ENCODE measurements at places on chromosomes 7 and 10. TPM values are rescaled to one million over a fixed set of nuclear protein-coding genes. Genes with fewer than 3 reads are reported as not detected.

GRCh38 chr10:88017781-88018180, 154.4 kb downstream of the PTEN start:
- DNase-seq: no peak

ZNF394 gene
- total RNA-seq: 39.8 TPM

CNNM1 gene
- 1.1 TPM for total RNA-seq

GRCh38 chr10:92239600-92240288, 51.1 kb downstream of the CPEB3 start:
- DNase-seq: peak; percentile 49

DNA sequence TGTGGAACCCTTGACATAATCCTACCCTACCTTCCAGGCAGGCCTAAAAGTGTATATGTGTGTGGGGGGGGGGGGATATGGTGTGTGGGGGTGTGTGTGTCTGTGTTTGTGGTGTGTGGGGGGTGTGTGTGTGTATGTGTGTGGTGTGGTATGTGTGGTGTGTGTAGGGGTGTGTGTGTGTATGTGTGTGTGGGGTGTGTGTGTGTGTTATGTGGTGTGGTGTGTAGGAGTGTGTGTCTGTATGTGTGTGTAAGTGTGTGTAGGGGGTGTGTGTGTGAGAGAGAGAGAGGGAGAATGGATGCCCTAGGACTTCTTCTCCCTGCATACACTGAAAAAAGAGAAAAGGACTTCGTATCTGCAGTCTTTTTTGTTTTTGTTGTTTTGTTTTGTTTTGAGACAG, 12.3 kb upstream of the IMPDH1 start:
- DNase-seq: no peak

- no peak for DNase-seq
These were observed 97.9 kb upstream of the SAMD8 start for GRCh38 chr10:75013522-75013921.

DNA sequence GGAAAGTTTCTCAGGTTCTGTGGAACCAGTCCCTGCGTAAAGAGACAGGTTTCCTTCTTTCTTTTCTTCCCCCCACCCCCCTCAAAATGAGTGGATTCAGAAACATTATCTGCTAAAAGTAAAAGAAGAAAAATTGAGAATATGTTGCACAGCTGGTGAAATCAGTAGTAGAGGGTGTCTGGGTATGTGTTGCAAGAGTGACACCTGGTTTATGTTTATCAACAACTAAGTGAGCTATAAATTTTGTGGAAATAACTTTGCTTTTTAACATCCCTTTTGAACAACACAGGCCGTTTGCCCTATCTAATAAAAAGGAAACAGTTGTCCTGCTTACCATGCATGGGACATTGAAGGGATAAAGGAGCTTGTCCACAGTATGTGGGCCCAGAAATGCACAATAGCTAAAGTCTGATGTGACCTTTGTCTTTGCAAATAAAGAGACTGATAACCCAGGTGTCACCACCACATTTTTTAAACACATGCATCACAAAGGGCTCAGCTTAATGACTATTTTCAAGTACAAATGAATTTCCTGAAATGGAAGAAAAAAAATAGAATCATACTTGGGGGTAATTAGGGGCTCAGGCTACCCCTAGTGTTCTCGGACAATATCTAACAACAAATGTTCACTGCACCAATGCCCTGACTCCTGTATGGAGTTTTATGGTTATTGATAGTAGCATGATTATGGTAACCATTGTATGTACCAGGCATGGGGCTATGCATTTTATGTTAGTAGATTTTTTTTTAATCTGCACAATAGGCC, 221.7 kb upstream of the TCF7L2 start:
- DNase-seq: no peak

DNA sequence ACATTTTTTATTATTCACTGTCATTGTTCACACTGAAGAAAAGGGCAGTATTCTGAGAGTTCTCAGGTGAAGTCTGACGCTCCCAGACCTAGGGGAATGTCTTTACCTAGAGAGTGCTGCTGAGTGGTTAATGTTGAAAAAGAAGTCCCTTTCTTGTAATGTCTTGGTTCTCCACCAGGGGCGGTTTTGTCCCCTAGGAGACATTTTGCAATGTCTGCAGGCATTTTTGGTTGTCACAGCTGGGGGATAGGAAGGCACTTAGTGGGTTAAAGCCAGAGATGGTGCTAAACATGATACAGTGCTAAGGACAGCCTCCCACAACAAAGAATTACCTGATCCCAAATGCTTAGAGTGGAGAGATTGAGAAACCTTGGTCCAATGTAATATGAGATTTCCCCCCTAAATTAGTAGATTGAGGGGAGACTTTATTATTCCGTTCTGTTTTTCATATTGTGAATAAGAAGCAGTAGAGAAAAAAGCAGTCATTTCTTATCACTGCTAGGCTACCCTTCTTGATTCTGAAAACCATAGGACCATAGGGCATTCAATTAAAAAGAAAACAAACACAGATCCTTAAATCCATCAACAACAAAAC, 13.1 kb downstream of the UMAD1 start:
- DNase-seq: no peak

- DNase-seq: no peak
These were observed 2.1 kb upstream of the LIPM start for GRCh38 chr10:88800152-88801125.

FXYD4 gene
- 13.8 TPM for total RNA-seq

TRRAP gene
- 53.5 TPM for total RNA-seq

ADAMTS14 gene
- 2.1 TPM for total RNA-seq

ZC3HAV1 gene
- total RNA-seq: 30.0 TPM

- peak; percentile 47 for DNase-seq
These were observed 740 bp downstream of the ANXA7 start for GRCh38 chr10:73413108-73413527.

DNA sequence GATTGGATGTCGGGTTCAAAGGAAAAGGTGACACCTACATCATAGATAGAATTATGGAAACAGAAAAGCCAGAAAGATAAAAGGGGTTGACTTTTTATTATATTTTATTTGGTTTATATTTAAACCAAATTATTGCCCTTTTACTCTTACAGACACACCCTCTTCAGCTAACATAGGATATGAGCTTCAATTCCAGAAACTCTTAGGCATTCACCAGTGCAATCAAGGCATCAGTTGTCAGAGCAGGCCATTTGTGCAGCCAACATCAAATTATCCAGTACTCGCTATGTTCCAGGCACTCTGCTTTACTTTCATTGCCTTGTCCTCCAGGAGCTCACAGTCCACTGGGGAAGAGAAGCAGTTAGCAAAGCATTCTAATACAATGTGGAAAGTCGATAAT, 347.5 kb downstream of the TFEC start:
- DNase-seq: no peak
